Anterior cingulate cortex (tissue), 58 donors: ENCODE measurements at places on chromosomes 16 and 17.

GRCh38 chr17:7060165-7060891 lies 16.4 kb upstream of the SLC16A11 start:
- no peak for DNase-seq

GRCh38 chr16:88649195-88649923 lies 1.5 kb downstream of the CYBA start:
- DNase-seq, result no peak

DNA sequence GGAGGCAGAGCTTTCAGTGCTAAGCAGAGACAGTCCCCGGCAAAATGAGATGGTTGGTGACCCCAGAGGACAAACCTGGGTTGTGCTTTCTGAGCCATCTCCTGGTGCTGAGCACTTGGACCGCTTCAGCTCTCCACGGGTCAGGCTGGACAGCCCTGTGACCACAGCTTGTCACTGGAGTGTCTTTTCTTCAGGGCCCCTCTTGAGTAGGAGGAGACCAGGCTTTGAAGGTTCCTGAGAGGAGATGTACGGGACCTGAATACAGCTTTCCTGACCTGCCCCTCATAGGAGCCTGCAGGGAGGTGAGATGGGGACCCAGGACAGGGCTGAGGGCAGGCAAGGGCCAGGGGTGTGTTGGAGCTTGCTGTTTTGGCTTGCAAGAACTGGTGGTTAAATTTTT lies 17.8 kb upstream of the ADGRG1 start:
- DNase-seq, result no peak

DNA sequence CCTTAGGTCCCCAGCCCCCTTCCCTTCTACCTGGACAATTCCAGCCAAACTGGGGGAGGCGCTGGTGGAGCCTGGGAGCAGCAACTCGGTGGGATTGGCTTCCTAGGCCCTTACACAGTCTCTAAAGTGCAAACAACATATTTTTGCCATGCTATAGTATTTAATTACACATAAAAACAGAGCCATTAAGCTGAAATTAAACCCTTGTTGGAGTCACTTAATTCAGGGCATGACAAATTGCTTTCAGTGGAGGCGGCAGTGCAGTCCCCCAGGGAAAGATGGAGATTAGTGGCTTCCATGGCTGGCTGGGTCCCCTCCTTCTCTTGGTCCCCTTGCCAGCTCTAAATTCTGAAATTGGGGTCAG lies 17.3 kb downstream of the IGFBP4 start:
- DNase-seq, result no peak

GRCh38 chr17:50425682-50426471 lies at the start of gene ACSF2:
ACSF2 (plus strand) TSS chr17:50426218; CDS start chr17:50426262, 44 bp downstream.
- DNase-seq, result no peak

DNA sequence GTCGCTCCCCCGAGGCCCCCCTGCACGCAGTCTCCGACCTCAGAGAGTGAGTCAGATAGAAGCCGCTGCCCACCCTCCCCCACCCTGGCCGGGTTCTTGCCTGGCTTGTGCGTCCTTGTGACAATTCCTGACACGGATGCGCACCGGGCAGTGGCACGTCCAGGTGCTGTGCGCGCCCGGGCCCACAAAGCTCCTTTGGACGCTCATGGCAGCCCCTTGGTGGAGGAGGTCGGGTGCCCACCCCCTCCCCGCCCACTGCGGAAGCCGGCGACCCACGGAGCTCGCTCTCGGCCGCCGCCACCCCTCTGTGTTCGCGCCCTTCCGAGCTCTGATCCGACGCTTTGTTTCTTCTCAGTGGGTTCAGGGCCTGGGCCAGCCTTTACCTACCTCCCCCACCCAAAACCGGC lies 662 bp upstream of the TUBB3 start:
- peak; percentile 58 for DNase-seq

- DNase-seq, result peak; percentile 24
These were observed 970 bp downstream of the EPN2 start for GRCh38 chr17:19238167-19238505.

DNA sequence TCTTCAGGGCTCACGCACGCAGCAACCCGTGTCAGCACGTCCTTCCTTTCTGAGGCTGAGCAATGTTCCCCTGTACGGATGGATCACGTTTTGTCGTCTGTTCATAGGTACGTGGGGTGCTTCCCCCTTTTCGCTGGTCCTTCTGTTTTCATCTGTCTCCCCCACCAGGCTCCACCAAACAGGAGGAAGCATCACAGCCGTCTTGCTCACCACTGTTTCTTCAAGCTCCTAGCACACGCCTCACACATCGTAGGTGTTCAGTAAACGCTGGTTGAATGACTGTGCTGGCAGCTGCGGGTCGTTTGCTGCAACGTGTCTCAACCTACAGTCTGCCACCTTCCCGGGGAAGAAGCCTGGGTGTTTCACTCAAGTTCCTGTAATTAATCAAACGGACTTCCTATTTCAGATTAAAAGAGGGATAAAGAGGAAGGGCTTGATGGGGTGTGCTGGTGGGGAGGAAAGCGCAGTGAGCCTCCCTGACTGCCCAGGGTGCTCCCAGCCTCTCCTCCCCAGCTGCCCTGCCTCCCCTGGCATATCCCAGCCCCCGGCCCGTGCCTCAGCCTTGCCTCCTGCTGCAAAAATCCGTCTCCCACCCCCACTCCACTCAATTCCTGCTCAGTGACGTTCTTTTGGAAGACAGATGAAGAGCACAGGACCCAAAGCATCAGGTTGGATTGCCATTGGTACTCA lies 76.7 kb upstream of the DOC2B start:
- DNase-seq, result no peak

DNA sequence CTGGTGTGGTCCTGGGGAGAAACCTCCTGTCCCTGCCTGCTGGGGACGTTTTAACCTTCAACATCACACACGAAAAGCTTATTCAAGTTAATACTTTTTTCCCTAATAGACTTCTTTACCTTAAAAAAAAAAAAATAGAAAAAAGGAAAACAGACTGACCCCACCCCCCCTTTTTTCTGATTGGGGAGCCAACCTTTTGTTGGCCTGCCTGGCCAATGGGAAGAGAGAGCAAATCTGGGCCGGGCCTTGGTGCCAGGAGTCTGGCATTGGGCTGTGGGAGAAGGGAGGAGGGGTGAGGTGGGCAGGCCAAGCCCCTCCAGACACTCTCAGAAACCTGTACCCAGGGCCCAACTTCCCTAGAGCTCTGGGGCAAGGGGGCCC lies 3.0 kb downstream of the CBX8 start:
- DNase-seq, result no peak

DNA sequence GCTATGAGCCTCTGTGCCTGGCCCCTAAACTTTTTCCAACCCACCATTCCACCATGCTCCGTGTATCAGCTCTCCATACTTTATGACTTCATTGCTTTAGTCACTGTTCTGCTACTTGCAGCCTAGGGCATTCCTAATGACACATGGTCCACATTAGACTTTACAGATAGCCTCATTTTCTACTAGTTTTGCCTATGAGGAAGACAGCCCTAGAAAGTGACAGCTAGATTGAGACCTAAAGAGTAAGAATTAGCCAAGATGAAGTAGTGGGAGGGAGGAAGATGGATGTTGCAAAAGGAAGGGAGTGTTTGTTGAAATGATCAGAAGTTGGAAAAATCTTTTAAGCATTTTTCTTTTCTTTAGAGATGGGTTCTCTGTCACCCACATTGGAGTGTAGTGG lies 11.0 kb downstream of the C16orf54 start:
- no peak for DNase-seq

DNA sequence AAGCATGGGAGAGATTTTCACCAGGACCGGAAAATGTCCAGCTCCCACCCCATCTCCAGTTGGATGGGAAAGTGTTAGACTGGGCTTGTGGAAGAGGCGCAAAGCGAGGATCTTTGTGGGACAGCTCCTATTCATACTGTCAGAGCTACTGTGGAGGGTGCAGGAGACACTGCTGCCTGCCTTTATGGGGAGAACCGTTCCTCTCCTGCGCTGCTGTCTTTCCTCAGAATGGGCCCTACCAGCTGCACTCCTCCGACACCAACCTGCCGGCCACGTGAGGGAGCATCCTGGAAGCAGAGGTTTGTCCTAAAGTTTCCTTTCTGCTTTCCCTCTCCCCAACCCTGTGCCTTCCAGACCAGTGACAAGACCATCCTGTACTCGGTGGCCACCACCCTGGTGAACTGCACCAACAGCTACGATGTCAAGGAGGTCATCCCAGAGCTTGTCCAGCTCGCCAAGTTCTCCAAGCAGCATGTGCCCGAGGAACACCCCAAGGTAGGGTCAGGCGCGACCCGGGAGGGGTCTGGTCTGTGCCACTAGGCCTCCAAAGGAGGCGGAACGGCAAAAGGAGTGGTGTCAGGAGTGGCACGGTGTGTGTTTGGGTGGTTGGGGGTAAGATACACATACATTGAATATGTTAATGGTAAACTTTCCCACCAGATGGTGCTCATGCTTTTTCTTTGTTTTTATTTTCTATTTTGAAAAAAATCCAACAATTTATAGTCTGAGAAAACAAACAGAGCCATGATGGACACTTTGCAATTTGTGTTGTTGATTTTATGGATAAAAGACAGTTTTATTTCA lies 23.0 kb downstream of the SLC35G3 start:
- DNase-seq, result no peak

DNA sequence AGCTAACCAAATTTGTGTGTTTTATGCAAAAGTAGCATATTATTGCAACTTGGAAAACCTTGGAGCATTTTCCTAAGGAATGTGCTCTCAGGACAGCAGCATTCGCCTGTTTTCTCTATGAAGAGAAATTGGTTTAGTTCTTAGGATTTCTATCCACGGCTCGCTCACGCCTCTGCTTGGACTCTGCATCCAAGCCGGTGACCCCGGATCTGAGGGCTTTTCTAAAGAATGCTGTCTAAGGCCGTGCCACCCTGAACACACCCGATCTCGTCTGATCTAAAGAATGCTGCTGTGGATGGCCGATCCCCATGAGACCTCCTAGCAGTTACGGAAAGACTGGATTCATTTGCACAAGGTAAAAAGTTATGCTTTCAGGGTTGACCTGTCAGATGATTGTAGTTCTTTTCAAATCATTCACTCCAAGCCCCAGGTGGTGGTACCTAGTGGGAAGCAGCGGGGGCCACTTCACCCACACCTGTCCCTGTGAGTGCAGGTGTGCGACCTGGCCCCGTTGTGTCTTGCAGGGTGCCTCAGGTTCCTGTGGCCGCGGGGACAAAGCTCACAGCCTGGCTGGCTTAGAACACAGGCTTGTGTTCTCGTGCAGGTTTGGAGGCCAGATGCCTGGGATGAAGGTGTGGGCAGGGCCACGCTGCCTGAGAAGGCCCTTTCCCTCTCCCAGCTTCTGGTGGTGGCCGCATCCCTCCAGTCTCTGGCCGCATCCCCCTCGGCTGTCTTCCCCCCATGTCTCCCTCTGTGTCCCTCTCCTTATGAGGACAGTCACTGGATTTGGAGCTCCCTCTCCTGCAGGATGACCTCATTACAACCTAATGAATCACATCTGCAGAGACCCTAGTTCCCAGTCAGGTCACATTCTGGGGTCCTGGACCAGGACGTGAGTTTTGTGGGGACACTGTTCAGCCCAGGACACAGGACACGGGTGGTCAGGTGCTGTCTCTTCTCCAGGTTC lies 71.1 kb downstream of the BANP start:
- DNase-seq, result no peak

DNA sequence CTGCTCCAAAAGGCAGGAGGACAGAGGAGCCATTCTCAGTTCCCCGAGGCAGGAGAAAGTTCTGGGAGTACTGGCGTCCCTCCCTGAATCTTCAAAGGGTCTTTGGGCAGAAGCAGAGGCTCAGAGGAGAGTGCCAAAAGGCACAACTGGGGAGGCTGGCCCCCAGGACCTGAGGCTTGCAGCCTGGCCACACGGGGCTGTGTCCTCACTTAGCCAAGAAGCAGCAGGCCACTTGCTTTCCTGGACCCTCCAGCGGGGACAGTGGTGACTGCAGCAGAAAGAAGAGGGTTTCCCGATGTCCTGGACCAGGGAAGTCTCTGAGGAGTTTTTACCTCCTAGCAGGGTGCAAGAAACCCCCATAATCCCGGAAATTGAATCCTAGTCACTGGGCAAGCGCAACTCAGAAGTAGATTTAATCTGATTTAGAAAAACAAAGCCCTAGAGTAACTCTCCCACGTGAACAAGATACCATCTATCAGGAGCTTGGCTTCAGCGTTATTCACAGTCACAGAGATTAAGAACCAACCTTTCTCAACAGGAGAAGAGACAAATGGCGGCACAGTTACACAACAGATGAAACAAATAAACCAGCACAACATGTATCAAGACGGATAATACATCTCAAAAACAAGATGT lies 25.5 kb upstream of the BCO1 start:
- DNase-seq, result no peak

DNA sequence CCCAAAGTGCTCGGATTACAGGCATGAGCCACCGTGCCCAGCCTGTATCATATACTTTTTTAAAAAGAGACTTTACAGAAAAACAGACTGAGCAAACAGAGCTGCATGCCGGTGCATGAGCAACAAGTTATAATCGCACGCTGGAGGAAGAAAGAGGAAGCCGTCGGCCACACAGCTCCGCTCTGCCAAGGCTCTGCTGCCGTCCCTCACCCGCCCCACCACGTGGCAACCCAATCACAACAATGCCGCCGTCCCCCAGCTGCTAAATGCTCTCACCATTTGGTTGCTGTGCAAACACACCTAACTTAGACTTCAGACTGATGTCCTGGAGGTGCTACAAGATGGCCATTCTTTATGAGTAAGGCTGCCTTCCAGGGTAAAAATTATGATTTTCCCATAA lies 83.5 kb downstream of the ADCY9 start:
- no peak for DNase-seq

DNA sequence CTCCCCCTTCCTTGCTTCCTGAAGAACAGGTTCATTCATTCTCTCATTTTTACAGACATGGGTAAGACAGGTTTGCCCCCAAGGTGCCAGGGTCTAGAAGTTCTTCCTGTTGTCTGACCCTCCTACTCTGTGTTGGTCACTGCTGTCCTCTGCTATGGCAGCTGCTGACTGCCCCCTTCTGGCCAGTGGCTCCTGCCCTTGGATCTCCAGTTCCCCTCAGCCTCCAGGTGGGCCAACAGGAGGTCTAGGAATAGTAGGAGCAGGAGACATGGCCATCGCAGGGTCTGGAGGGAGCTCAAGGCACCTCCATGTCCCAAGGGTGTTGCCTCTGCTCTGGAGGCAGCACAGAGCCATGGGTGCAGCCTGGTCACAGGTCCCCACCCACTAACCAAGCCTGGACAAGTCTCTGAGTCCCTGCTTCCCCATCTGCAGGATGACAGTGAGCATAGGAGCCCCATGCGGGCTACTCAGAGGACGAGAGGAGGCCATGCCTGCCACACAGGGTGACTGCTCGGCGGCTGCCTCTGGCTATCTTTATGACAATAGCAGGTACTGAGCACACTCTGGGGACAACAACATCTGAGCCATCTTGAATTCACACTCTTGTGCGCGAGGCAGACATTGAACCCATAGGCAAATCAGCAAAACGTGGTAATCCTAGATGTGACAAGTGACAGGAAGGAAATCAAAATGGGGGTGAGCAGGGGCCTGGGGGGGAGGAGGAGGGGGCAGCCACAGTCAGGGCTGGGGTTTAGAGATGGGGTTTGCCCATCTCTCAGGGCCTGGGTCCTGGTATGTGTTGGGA lies 27.0 kb upstream of the NXPH3 start:
- no peak for DNase-seq

GRCh38 chr17:45394091-45394490 lies 38.6 kb downstream of the ARHGAP27 start:
- no peak for DNase-seq

GRCh38 chr17:37512442-37513068 lies 22.9 kb downstream of the DUSP14 start:
- DNase-seq, result no peak

GRCh38 chr17:7220593-7221277 lies 997 bp downstream of the ACADVL start:
- DNase-seq, result no peak
